T follicular helper cell (primary cell): ENCODE measurements at places on chromosomes 16 and 17.
A peak's percentile ranks its signal among the peaks of the same experiment; 100 is the strongest.

DNA sequence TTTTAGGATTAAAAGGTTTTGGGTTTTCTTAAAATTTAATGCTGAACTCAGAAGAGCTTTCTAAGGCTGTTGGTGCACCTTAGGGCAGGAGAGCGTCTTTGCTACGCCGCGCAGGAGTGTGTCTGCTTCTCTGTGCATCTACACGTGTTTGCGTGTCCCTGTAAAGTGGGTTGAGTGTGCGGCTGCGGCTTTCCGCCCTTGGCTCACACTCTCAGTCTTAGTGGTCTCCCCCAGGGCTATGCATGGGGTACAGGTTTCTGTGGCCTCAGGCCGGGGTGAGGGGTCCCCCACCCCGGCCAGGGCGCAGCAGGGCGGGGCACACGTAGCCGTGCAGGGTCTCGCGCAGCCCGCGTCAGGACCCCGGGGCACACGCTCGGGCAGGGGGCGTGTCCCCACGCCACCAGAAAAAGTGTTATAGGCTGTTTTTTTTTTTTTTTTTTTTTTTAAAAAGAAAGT lies 727 bp upstream of the TENT4B start:
- DNase-seq: peak; percentile 46

DNA sequence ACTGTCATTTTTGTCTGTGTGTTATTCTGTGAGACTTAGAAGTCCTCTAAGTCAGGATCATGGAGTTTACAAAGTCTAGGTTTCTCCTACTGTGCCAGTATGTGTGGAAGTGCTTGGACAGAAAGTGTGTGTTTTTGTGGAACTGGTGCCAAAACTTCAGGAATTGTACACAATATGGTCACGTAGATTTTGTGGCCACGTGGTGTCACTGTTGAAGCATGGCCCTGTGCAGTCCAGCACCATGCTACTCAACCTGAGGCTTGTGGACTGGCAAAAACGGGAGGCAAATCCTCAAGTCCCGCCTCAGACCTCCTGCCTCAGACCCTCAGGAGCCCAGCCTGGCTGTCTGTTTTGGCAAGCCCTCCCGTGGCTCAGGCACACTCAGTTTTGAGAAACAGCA lies 16.7 kb upstream of the ALKBH5 start:
- DNase-seq: no peak

DNA sequence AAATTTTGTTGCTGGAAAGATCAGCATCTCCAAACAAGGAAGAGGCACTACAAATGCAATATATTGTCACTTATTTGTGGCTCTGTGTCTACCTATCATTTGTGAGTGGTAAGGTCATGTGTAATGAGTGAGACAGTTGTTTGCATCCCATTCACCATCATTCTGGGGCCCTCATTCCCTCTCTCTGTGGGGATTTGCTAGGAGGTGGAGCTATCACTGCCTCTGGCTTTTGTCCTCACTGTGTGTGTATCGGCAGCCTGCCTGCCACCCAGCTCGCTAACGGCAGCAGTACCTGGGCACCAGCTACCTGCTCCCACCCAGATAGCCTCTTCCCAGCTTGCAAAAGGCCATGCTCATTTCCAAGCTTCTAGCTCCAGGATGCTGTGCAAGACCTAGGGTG lies 379.2 kb upstream of the ZFHX3 start:
- no peak for DNase-seq

DNA sequence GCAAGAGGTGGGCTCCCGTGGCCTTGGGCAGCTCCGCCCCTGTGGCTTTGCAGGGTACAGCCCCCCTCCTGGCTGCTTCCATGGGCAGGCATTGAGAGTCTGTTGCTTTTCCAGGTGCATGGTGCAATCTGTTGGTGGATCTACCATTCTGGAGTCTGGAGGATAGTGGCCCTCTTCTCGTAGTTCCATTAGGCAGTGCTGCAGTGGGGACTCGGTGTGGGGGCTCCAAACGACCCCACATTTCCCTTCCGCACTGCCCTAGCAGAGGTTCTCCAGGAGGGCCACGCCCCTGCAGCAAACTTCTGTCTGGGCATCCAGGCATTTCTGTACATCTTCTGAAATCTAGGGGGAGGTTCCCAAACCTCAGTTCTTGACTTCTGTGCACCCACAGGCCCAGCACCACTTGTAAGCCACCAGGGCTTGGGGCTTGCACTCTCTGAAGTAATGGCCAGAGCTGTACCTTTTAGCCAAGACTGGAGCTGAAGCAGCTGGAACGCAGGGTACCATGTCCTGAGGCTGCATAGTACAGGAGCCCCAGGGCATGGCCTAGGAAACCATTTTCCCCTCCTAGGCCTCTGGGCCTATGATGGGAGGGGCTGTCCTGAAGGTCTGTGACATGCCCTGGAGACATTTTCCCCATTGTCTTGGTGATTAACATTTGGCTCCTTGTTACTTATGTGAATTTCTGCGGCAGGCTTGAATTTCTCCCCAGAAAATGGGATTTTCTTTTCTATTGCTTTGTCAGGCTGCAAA lies 6.0 kb downstream of the PRKAR1A start:
- DNase-seq: no peak

GRCh38 chr17:31072186-31072585 lies 22.6 kb upstream of the NF1 start:
- DNase-seq: no peak

DNA sequence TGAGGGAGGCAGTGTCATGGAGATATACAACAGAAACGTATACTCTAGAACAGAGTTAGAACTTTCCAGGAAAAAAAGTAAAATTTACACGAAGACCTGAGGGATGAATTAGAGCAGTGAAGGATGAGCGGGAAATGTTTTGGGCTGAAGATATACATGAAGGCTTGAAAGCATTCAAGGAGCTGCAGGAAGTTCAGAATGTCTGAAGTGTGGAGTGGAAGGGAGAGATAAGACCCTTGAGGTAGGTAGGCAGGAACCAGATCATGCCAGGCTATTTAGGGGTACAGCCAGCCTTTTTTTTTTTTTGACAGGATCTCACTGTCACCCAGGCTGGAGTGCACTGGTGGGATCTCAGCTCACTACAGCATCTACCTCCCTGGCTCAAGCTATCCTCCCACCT lies 3.2 kb upstream of the NLK start:
- no peak for DNase-seq

DNA sequence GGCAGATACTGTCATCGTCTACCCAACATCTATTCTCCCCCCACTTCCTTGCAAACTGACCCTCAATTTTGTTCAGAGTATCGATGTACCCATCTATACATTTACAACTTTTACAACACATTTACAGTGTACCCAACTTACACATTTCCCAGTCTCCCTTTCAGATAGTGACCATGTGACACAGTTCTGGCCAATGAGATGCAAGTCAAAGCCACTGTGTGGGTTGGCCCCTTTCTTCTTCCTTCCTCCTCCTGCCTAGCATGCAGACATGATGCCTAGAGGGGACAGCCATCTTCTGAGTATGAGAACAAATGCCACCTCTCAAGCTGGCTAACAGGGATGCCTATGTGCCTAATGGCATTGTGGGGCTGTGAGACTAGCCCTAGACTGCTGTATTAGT lies 11.3 kb upstream of the NFAT5 start:
- DNase-seq: no peak

DNA sequence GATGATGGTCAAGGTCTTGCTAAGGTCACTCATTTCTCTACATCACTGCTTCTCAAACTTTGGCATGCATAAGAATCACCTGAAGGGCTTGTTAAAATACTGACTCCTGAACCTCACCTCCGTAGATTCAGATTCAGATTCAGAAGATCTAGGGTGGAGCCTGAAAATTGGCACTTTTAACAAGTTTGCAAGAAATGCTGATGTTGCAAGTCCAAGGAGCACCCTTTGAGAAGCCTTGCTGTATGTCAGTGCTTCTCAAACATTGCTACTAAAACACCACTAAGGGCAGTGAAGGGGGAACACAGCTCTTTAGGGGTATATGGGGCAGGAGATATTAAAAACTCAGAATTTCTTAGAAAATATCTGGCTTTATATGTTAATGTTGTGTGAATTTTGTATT lies 13.7 kb upstream of the MYH1 start:
- no peak for DNase-seq

GRCh38 chr16:65728167-65728566 lies 606.3 kb upstream of the CDH11 start:
- no peak for DNase-seq

DNA sequence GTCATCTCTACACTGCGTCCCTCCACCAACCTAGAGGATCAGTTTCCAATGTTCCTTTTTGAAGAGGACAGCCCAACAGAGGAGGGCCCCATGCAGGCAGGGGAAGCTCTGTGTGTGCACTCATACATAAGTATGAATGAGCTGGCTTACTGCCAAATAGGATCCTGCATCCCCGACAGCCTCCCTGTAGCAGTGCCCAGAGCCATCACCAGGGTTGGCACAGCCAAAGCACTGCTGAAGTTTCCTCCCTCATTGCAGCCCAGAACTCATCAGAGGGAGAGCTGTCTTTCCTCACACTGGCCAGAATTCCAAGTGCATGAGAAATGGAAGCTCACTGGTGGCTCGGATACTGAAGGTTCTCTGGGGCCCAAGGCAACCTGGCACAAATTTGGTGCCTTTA lies 114.4 kb downstream of the ASIC2 start:
- DNase-seq: no peak

GRCh38 chr17:74780443-74781238 lies 4.5 kb upstream of the NAT9 start:
- no peak for DNase-seq

DNA sequence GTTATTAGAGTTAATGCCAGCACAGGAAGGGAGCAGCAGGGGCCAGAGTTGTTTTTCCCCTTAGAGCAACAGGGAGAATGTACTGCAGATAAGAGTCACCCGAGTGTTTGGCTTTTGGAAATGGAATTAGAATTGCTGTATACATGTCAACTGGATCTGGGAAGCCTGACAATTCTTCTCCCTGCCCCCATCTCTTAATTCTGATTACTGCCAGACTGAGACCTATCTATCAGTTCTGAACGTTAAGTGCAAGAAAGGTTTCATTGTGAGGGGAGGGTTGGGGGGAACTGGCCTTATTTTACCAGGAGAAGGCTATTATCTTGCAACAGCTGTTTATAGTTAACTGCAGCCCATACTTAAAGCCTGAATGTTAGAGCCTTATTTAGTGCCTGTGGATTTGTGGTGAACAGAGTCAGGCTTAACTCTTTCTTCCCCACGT lies 424.5 kb upstream of the CDH11 start:
- DNase-seq: no peak

DNA sequence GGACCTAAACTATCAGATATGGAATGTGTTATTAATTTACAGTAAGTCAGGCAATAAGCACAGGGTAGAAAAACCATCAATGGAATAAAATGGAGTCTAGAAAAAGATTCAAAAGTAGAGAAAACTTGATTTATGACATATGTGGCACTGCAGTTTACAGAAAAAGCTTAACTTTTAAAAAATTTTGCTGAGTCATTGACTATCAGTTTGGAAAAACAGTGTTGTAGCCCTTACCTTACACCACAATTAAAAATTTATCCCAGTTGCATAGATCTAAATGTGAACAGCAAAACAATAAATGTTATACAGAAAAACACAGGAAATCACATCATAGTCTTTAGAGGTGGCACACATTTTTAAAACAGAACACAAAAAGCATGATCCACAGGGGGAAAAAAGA lies 108.5 kb downstream of the USP22 start:
- no peak for DNase-seq

DNA sequence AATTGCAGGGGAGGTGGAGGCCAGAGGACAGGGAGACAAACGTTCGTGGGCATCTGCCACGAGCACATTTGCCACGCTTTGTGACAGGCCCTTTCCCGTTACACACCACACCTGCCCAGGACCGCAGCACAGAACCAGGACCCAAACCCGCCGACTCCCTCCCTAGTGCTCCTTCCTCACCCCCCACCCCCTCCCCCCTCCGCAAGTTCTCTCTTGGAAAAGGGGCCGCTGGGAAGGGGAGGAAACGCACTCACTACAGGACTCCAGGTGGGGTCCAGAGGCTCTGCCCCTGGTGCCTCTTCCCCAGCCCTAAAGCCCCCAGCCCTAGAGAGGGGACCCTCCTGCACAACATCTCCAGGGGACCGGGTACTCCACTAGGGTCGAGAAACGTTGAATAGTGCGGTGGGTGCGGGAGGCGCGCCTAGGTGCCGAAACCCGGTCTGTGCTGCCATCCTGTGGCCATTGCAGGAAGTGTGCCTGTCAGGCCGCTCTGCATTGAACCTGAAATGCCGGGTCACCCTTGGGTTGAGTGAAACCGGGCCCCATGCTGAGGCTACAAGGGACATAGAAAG lies 21.9 kb upstream of the EIF1 start:
- DNase-seq: peak; percentile 76

GRCh38 chr16:80710918-80711317 lies 93.5 kb downstream of the CDYL2 start:
- no peak for DNase-seq

DNA sequence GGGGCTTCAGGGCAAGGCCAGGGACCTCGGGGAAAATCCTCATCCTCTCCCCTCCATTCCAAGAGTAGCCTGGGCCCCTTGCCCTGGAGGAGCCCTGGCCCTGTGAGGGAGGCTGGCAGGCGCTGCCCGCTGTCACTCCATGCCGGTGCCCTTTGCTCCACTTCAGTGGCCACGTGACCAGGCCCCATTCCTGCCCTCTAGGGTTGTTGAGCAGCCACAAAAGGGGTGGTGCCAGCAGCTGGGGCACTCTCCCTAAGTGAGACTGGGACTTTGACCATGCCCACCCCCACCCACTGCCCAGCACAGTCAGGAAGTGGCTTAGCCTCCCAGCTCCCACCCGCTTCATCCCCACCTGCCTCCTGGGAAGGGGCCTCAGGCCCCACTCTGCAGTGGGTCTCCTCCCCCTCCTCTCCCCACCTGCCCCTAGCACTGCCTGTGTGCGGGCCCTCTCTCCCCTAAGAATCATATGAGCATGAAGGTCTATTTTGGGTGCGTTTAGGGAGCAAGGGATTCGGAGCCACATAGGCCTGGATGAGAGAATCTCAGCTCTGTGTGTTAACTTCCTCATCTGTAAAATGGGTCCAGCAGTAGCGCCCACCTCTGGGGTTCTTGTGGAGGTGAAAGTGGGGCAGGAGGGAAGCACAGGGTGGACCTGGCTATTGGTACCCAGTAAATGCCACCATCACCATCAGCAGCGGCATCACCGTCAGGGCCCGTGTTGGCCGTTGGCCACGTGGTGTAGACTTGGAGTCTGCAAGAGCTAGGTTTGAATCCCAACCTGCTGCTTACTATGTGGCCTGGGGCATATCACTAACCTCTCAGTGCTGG lies 7.2 kb downstream of the PDK2 start:
- DNase-seq: no peak

DNA sequence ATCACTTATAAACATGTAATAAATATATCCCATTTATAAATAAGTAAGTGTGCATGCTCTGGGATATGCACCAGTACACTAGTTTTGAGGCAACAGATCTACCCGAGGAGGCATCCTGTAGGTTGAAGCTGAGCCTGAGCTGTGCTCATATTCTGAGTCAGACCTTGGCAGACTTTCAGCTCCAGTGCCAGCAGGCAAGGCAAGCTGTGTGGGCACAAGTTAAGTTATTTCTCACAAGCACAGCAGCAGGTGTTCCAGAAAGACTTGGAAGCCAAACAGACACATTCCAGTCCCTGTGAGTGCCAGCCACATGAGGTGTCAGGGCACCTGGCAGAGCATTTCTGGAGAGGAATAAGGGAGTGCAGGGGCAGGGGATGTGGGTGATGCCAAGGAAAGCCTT lies 1.3 kb upstream of the CLEC19A start:
- no peak for DNase-seq
